Tibial nerve (tissue), 4 donors: ENCODE measurements at places on chromosomes 5 and 9. TPM values are rescaled to one million over a fixed set of nuclear protein-coding genes. Genes with fewer than 3 reads are reported as not detected.

DNA sequence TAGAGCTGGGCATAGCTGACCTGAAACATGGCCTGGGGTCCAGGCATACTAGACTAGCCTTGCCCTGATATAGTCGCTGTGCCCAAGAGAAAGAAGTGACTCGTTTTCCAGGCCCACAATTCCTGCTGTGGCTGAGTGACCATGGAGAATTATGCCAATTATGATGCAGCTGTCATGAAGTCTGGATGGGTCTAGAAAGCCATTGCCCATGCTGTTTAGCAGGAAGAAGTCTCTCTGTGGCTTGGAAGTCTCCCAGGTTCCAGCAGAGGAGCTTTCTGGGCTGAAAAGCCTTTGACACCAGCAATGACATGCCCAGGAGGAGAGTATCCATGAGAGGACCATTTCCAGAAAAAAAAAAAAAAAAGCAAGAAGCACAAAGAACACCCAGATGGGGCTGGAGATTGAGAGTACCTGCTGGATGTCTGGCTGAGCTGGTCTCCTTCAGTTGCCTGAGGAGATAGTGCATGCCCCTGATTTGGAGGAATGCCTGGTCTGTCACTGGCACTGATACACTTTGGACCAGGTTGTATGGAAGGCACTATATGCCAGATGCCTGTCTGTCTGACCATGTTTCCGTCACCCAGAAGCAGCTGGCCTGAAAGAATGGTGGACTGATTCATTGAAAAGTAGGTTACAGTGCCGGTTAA, 128.0 kb upstream of the EPB41L4A start:
- DNase-seq: no peak

- DNase-seq: no peak
Measured at GRCh38 chr5:174741352-174741751, 17.0 kb downstream of the MSX2 start.

- no peak for DNase-seq
Measured at GRCh38 chr9:14939378-14939777, 29.1 kb upstream of the FREM1 start.

DNA sequence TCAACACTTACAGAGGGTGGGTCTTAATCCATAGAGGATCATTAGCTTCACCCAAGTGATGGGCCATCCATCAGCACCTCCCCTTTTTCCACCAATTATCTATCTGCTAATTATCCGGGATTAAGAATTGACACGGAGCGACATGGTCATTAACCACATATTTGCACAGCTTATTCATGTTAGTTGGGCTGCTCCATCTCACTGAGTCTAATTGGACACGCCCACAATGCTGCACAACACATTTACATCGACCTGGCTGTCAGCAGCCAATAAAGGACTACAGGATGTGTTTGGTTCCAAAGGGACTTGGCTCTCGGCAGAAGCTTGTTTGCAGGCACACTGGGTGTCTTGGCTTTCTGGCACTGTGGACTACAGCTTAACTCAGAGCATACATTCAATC, 21.6 kb downstream of the FOXE1 start:
- DNase-seq: no peak

GRCh38 chr9:134382733-134383132, 56.5 kb downstream of the RXRA start:
- DNase-seq: no peak

DNA sequence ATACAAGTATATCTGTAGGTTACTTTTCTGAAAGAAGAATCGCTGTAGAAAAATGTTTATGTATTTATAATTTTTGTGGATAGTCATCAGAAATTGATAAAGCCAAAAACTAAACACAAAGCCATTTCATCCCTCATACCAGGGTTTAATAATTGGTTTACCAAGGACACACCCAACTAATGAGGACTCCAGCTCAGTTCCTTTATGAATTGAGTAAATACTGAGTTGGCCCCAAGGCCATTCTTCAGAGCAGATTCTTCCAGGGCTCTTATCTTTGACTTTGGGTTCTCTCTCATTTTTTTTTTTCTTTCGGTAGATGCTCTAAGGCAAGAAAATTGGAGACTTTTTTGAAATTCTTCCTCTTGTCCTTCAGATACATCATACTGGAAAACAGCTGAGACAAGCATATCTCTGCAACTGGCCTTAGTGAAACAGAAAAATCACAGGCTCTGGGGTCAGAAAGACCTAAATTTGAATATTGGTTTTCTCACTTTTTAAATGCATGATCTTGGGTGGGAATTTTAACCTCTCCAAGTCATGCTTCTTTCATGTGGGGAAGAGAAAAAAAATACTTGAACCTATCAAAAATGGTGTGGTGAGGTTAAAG, 401.8 kb downstream of the ARHGEF28 start:
- DNase-seq: no peak

DNA sequence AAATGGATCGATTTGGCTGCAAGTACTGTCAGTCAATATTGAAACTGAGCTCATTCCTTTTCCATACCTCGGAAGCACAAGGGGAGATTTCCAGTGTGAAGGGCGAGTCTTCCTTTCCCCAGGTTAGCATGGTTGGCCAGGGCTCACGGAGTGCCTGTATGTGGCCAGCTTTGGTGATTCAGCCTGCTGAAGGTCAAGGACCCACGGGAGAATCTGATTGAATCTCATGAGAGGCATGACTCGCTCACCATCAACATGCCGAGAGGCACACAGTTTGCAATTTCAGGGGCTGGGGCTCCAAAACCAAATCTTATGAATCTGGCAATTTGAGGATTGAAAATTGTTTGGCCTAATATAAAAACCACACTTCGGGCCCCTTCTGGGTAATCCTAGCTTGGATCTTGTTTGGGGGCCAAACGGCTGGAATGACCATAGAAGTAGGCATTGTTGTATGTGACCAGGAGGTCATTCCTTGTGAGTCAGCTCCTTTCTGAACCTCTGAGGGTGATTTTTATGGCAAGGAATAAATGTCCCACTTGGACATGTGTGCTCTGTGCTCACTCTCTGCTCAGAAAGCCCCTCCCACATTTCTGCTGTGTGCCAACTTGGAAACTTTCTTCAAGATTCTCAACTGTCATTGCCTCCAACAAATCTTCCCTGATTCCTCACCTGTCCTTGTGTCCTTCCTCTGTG, 69.8 kb downstream of the DOCK2 start:
- no peak for DNase-seq

DNA sequence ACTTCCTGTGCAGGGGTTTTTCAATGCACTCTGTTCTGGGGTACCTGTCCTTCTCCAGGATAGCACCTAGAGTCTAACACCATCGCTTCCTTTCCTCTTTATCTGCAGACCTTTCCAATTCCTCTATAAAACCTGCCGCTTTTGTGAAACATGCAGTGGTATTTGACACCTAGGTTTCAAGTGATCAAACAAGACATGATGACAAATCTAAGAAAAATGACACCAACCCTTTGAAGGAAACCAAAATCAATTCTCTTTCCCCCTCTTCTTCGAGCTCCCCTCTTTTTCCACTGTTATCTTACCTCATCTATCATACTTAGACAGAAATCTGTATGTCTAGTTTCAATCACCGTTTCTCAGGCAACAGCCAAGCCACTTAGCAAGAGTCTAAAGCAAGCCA, 25.6 kb upstream of the RANBP17 start:
- DNase-seq: no peak

GRCh38 chr5:16679863-16680262, 63.1 kb upstream of the RETREG1 start:
- no peak for DNase-seq

GRCh38 chr5:171874234-171874633, 88.6 kb downstream of the SMIM23 start:
- no peak for DNase-seq

DNA sequence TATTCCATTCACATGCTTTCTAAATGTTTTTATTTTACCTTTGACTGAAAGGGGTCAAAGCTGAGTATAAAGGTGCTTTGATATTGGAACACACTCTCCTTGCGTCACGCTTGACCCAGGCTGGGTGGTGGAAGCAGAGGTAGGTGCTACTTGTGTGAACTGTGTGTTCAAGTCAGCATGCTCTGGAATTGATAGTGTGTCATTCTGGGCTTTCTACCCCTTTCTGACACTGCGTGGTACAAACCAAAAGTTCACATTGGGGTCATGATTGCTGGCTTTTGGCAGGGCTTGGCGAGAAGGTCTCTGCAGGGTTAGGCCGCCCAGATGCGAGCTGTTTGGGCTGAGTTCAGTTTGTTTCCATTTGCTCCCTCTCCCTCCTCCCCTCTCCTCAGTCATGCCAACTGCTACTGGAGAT, 131.8 kb downstream of the ADAMTSL1 start:
- peak; percentile 30 for DNase-seq

DNA sequence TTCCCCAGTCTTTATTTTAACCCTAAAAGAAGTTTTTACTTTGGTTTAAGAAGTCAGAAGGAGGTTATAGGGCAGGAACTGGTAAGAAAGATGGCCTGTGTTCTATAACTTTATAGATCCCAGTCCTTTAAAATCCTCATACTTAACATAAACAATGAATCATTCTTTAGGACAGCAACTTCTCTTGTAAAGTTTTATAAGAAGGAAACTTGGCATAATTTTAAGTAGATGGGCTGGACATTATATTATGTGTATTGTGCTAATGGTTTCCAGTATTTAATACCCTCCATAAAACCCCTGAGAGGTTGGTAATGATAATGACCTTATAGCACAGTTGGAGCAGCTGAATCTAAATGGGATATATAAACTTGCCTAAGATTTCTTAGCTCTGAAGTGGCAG, 247.2 kb downstream of the FAM170A start:
- no peak for DNase-seq

DNA sequence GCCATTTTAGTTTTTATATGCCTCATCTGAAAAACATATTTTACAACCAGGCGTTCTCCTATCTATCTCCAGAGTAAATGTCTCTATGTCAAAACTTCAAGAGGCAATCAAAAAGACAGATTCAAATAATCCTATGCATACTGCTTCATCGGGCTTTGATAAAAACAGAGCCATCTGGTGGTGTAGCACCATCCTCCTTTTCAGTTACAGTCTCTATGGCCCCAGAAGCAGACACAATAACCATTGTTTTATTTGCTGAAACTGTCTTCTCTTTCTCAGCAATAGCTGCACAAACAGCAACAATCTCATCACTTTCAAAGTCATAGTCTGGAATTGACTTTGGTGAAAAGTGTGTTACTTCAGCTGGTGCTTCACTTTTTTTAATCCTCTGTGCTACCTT, 36.3 kb downstream of the PTGER4 start:
- DNase-seq: no peak

DNA sequence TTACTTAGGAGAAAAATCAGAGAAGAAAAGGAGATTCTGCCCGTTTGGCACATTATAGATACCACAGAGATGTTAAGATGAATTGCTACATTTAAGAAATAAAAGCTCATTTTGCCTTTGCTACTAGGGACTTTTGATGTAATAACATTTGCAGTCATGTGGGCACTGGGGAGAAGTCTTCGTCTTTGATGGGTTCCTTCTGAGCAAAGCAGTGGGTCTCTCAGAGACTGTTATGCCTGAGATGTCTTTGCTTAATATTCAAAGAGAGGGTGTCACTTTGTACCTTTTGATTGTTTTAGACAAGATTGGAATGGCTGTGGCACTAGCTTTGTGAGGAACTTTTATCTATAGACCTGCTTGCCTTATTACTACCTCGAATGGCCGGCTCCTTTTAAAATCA, 25.0 kb downstream of the SLC25A25 start:
- no peak for DNase-seq

GRCh38 chr9:118104363-118104762, 400.2 kb downstream of the TLR4 start:
- DNase-seq: no peak

GRCh38 chr5:136793300-136793699, 428.0 kb upstream of the TRPC7 start:
- no peak for DNase-seq

DNA sequence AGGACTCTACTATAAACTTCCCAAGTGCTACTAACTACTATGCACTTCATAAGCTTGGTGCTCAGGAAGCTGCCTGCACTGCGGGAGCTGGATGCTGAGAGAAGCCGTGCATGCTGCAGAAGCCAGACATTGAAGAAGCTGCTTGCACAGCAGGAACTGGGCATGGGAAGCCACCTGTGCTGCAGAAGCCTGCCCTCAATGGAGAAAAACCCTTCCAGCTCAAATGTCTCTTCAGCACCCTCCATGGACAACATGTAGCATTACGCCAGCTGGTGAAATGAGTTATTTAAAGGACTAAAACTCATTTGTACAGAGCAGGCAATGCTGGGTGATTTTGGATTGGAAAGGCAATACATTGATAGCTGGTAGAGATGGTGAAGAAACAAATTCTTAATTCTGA, 247.2 kb downstream of the KIF4B start:
- no peak for DNase-seq

DNA sequence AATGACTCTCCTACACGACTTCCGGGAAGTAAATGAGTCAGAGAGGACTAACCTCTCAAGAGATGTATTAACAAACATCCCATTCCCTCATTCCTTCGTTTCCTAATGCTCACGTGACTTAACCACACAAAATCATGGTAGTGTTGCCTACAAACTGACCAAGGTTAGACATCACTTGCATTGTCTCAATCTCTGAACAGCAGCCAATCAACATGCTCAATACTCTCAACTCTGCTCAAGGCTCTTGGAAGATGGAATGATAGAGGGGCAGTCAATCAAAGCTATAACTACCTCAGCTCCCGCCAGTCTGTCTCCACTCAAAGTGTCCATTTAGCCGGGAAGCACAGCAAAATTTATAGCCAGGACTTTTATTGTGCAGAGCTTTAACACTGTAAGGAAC, 143.8 kb upstream of the PIK3R1 start:
- no peak for DNase-seq

- DNase-seq: peak; percentile 53
Measured at GRCh38 chr5:150487199-150488061, 20.5 kb upstream of the NDST1 start.

GRCh38 chr9:30773427-30773826, 1611.0 kb upstream of the ACO1 start:
- DNase-seq: no peak

- no peak for DNase-seq
Measured at GRCh38 chr9:83544002-83544698, 5.9 kb upstream of the FRMD3 start.

GRCh38 chr5:153907170-153907775, 131.4 kb downstream of the FAM114A2 start:
- DNase-seq: no peak

GRCh38 chr9:134321946-134322741, 4.1 kb upstream of the RXRA start:
- DNase-seq: no peak

- DNase-seq: no peak
Measured at GRCh38 chr9:124298646-124299235, 41.0 kb downstream of the NEK6 start.

P4HA2 gene
- 15.9 TPM for total RNA-seq

INVS gene
- total RNA-seq: 36.5 TPM

ACTBL2 gene
- total RNA-seq: not detected

LMNB1 gene
- 13.9 TPM for total RNA-seq

FEM1C gene
- total RNA-seq: 19.9 TPM

SEMA5A gene
- 58.4 TPM for total RNA-seq

QRFP gene
- not detected for total RNA-seq

LRRC19 gene
- total RNA-seq: not detected

APC gene
- 91.9 TPM for total RNA-seq

SHOC1 gene
- not detected for total RNA-seq

MEIKIN gene
- not detected for total RNA-seq

TYRP1 gene
- not detected for total RNA-seq

CAMK4 gene
- total RNA-seq: 4.4 TPM

GPBP1 gene
- 90.3 TPM for total RNA-seq

SPRY4 gene
- total RNA-seq: 30.9 TPM
